ENCODE measurements at places on chromosomes 5 and 9.

DNA sequence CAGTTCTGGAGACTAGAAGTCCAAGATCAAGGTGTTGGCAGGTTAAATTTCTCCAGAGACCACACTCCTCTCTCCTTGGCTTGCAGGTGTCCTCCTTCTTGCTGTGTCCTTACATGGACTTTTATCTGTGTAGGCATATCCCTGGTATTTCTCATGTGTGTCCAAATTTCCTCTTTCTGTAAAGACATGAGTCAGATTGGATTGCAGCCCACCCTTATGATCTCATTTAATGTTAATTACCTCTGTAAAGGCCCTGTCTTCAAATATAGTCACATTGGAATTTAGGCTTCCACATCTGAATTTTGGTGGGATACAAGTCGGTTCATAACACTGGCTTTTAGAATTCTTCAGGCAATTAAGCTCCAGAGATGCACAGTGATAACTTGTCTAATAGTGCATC is 322.2 kb upstream of the GRIA1 start:
- DNase-seq, result no peak

GRCh38 chr9:88017096-88017495 is 42.8 kb upstream of the CDK20 start:
- DNase-seq, result no peak

- DNase-seq, result no peak
Measured at GRCh38 chr5:175354964-175355363, 89.0 kb downstream of the DRD1 start.

DNA sequence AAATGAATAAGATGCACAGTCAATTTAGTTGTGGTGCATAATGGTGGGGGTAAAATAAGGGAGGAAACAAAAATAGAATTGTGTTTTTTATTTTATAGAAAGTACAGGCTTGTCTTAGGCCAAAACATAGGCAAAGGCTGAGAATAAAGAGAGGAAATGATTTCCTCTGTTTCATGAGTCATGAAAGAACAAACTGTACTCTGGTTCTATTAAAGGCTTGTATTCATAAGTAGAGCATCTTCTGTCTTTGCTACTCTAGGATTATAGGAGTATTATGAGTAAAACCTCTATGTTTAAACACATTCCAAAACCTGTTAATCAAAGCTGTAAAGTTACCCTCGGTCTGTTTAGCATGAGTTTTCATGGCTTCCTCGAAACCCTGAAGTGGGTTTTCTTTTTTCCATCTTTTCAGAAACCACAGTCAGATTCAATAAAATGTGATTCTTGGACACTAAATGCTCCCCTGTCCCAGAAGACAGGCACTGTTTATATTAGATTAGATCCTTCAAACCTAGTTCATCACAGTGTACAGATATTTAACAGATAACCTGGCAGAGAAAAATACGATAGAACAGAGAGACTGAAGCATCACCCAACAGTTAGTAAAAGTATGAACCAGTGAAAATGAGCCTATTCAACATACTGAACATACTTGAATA is 473.9 kb upstream of the CYLC2 start:
- no peak for DNase-seq

- no peak for DNase-seq
Measured at GRCh38 chr5:142845954-142846398, 75.8 kb downstream of the ARHGAP26 start.

GRCh38 chr9:137441289-137441934 is at the start of gene ENTPD8:
Gene ENTPD8 (minus strand): TSS chr9:137441357. CDS start chr9:137438285, 3,072 bp downstream.
- no peak for DNase-seq

GRCh38 chr9:131714821-131715220 is 25.1 kb downstream of the RAPGEF1 start:
- no peak for DNase-seq

DNA sequence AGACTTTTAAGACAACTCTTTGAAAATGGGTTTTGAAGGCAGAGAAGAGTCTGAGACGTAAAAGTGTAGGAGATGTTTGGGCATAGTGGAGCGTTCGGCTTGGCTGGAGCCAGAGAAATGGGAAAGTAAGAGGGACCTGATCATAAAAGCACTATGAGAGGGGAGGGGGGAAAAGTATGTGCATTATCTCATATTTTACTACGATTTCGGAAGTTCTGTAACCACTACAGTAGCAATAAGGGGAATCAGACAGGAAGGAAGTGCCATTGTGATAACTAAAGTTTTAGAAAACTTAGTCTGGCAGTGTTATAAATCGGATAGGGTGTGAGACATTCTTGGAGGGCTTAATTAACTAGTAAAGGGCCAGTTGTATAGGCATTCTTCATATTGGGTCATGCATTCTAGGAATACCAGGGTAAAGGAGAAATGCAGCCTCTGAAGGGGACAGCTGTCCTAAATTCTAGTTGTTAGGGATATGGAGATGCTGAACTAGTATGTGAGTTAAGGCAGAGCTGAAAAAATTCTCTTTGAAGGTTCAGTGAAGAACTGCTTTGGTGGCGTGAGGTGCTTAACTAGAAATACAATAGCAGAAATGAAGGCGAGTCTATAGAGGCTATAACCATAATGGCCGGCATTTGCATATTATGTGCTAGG is 83.8 kb upstream of the FREM1 start:
- no peak for DNase-seq

GRCh38 chr5:175317872-175318271 is 126.1 kb downstream of the DRD1 start:
- DNase-seq, result no peak

- DNase-seq, result no peak
Measured at GRCh38 chr5:123753180-123753936, 241.4 kb downstream of the CSNK1G3 start.

All from stimulated activated CD4-positive, alpha-beta T cell treated with anti-CD3 and anti-CD28 coated beads, TNF-alpha, amount 100 ng/mL, for 4 hours (primary cell).